ENCODE measurements at places on chromosomes 1 and 21. TPM values are rescaled to one million over a fixed set of nuclear protein-coding genes. Genes with fewer than 3 reads are reported as not detected.

PDE9A gene
- total RNA-seq: 17.0 TPM

DNA sequence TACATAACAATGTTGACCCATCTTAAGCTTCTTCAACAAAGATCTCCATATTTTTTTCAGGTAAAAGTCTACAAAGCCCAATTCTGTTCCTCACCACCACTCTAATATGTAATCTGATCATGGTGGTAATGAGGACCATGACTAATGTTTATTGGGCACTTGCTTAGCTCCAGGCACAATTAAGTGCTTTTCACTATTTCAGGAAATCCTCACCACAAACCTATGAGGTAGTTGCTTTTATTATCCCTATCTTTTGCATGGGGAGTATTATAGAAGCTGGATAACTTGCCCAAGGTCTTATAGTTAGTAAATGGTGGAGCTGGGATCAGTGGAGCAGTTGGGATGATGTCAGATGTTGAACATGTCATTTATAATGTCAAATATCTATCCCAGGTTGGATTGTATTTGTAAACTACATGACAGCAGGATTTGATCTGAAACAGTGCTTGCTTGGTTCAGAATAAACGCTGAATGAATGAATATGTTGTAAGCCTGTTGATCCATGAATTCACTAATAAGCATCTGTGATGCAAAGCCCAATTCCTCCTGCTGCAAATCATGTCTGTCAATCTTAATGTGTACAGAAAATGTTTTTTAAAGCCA lies 283.3 kb upstream of the ST6GALNAC5 start:
- H3K27me3 ChIP-seq: no peaks in the 10 kb centered on the region
- no peaks in the 10 kb centered on the region for H3K4me1 ChIP-seq
- no peaks in the 10 kb centered on the region for H3K36me3 ChIP-seq
- no peak overlapping the region for H3K27ac ChIP-seq
- no peak overlapping the region for H3K4me3 ChIP-seq

CLK2 gene
- 55.5 TPM for total RNA-seq

GRCh38 chr21:35581640-35582039 lies 478.7 kb downstream of the SETD4 start:
- no peaks in the 10 kb centered on the region for H3K36me3 ChIP-seq
- H3K4me3 ChIP-seq: no peak overlapping the region
- no peak overlapping the region for H3K27ac ChIP-seq
- peaks cover 9% of the 10 kb centered on the region for H3K27me3 ChIP-seq
- H3K4me1 ChIP-seq: peaks cover 3% of the 10 kb centered on the region

TMPRSS2 gene
- 130 TPM for total RNA-seq

PIK3CD gene
- total RNA-seq: 26.6 TPM

DNA sequence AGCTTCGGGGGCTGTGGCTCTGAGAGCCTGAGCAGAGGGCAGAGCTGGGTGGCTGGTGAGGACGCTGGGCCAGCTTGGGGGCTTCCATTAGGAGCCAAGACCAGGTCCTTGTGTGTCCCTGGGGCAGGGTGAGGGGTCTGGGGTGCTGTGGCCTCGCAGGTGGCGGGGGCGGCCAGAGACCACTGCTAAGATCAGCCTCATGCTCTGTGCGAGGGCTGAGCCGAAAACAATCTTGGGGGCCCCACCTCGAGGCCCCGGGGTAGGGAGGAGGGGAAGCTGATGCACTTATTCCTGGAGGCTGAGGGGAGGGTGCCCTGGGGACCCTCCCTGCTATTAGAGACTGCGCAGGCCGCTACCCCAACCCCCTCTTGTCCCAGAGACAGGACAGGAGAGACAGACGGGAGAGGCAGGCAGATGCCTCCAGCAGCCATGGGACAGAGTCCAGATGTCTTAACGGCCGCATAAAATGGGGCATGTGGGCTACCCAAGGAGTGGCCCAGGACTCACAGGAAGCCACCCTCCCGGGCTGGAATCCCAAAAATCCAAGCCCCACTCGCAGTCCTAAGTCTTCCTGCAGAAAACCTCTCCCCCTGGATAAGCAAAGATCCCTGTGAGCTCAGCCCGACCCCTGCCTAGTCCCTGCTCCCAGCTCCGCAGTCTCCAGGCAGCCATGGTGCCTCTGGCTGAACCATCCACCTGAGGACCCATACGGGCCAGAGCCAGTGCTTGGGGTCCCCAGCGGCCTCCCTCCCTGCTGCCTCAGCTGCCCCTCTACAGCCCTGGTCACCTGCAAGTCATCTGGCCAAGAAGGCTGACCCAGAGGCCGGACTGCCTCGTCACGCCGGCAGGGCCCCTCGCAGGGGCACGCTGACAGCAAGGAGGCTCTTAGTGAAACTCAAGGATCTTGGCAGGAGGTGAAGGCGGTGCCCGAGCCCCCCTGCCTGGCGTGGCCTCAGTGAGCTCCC lies 43.6 kb upstream of the COL18A1 start:
- peaks cover 37% of the 10 kb centered on the region for H3K4me1 ChIP-seq
- no peak overlapping the region for H3K4me3 ChIP-seq
- no peaks in the 10 kb centered on the region for H3K27me3 ChIP-seq
- H3K27ac ChIP-seq: no peak overlapping the region
- no peaks in the 10 kb centered on the region for H3K36me3 ChIP-seq

GRCh38 chr1:119083980-119084379 lies 56.5 kb downstream of the WARS2 start:
- peaks cover 4% of the 10 kb centered on the region for H3K4me1 ChIP-seq
- H3K36me3 ChIP-seq: no peaks in the 10 kb centered on the region
- H3K27ac ChIP-seq: no peak overlapping the region
- no peak for DNase-seq
- no peak overlapping the region for H3K4me3 ChIP-seq

ISG20L2 gene
- 11.3 TPM for total RNA-seq

DNA sequence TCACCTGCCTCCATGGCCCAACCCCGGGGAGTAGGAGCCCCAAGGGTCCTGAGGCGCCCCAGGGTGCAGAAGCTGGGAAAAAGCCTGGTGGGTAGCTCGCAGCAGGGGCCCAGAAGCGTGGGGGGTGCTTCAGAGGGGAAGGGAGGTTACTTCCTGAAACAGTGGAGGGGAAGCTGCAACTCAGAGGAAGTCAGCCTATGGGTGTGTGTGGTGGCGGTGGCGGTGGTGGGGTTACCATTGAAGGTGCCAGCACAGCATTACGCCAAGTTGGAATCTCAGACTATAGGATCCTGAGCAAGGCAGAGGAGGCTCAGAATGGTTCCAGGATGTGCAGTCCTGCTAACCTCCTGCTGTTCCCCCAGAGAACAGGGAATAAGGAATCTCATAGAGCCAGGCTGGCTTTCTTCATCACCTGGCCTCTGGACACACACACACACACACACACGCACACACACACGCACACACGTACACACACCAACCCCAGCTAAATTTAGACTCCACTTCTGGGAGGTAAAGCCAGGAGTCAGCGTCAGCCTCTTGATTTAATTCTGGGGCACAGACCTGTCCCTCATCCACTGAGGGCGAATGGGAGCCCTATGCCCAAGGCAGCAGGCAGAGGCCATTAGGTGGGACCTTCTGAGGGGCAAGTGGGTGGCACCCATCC lies 1.3 kb downstream of the DENND4B start:
- H3K4me3 ChIP-seq: peak overlapping the region; percentile 75
- H3K4me1 ChIP-seq: peaks cover 8% of the 10 kb centered on the region
- no peaks in the 10 kb centered on the region for H3K27me3 ChIP-seq
- peaks cover 23% of the 10 kb centered on the region for H3K36me3 ChIP-seq

AADACL4 gene
- not detected for total RNA-seq

VSIG8 gene
- 0.46 TPM for total RNA-seq

DNA sequence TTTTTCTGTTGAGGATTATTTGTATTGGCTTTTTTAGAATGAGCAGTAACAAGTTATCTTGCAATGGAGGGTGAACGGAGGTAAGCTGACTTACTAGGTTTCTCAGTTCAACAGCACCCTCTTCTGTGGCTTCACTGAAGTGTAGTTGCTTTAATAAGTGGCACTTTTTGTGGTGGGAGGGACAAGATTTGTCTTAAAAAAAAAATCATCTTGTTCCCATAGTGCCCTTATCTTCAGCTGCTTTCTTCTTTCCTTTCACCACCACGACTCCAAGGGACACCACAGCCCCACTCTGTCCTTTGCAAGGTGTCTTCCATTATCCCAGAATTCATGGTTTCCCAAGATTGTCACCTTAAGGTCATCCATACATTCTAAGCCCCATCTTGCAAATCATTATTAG lies 92.9 kb downstream of the PIGK start:
- no peak overlapping the region for H3K4me3 ChIP-seq
- no peaks in the 10 kb centered on the region for H3K27me3 ChIP-seq
- no peaks in the 10 kb centered on the region for H3K4me1 ChIP-seq

NPPB gene
- total RNA-seq: 3.6 TPM

DNA sequence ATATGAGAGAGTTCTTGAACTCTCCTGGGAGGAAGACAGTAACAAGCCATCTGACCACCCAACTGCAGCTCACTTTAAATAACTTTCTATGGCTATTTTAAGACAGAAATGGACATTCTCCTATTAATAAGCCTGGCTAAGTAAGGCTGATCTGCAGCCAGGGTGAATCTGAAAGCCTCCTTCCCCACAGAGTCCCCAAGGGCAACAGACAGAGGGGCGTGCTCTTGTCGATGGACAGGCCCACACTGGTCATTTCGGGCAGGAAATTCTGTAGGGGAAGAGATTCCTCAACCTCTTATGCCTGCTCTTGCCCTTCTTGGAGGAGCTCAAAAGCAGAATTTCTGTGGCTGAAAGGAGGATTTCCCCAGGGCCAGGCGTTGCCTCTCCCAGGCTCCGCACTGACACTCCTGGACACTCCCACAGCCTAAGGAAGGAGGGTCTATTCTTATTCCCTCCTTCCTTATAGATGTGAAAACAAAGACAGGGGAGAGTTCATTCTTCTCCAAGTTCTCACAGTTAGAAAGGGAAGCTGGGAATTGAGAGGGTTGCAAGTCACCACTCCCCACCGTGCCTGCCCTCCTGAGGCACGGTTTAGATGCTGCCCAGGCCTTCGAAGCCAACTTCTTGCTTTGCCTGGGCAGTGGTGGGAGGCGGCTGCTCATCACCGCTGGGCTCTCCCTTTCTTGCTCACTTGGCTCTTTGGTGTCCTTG lies 17.9 kb upstream of the KANK4 start:
- peaks cover 21% of the 10 kb centered on the region for H3K4me1 ChIP-seq
- peak; percentile 62 for DNase-seq
- H3K4me3 ChIP-seq: no peak overlapping the region
- H3K27ac ChIP-seq: no peak overlapping the region
- H3K27me3 ChIP-seq: no peaks in the 10 kb centered on the region
